ENCODE measurements at places on chromosomes 2 and 18. TPM values are rescaled to one million over a fixed set of nuclear protein-coding genes. Genes with fewer than 3 reads are reported as not detected.

DNA sequence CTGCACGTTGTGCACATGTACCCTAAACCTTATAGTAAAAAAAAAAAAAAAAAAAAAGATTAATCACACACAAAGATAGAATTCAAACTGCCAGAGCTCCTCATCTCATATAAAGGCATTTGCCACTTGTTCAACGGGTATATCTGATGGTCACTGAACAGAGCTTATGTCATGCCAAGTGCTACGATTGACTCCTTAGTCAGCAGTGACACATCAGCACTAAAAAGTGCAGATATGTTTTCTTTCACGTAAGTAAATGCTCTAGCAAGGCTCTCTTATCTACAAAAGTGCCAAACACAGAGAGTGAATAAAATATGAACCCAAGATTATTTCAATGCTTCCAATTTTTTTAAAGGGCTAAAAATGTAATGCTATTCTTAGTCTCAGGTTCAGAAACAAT lies 1.1 kb downstream of the LMAN1 start:
- DNase-seq, result no peak

Gene SERPINB10
- not detected for total RNA-seq

Gene WDR33
- 15.6 TPM for total RNA-seq

DNA sequence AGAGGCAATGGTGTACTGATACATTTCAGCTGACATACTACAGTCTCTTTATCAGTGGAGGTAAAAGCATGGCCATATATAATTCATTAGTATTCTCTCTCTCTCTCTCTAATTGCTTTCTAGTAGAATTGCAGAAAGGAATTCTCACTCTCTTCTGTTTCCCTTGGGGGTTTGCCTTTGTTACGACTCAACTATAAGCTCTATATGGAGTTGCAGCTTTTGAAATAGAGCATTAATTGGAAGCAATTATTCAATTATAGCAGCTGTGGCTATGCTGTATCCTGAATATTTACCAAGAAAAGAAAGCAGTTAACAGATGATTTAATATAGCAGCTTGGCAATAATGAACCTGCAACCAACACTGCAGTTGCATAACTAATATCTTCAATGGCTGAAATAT lies 132.7 kb upstream of the STON1 start:
- no peak for DNase-seq

- DNase-seq, result no peak
Measured at GRCh38 chr2:145927131-145927950, 1407.4 kb upstream of the ZEB2 start.

Gene OSBPL6
- 6.1 TPM for total RNA-seq

DNA sequence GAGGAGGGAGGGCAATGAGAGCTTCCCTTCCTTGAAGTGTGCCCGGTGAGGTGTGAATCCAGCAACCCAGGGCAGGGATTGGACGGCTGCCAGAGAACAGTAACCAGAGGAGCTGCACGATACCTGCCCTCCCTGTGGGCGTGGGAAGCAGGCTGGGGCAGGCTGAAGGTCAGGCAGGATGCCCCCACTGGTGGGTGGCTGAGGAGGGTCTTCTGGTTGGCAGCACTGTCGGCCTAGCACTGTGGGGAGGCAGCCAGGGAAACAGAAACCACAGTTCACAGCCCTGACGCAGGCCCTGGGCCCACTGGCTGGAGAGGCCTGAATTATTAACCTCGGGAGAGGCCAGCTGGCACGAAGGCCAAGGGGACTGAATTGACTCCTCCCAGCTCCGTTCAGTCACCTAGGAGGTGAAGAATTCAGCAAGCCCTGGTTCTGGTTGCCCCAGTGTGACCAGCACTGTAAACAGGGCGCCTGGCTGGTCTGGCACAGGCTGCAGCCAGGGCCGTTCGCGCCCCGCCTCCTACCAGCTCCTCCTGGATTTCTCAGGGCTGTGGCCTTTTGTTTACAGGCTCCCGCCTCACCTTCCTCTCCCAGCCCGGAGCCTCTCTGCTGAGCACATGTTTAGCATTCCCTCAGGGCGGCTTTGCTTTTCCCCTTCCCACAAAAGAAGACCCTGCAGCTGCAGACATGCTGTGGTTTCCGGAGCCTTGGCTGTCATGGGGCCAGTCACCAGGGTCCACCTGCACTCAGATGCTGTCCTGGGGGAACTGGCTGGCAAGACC lies 97.8 kb downstream of the B3GNT2 start:
- no peak for DNase-seq

DNA sequence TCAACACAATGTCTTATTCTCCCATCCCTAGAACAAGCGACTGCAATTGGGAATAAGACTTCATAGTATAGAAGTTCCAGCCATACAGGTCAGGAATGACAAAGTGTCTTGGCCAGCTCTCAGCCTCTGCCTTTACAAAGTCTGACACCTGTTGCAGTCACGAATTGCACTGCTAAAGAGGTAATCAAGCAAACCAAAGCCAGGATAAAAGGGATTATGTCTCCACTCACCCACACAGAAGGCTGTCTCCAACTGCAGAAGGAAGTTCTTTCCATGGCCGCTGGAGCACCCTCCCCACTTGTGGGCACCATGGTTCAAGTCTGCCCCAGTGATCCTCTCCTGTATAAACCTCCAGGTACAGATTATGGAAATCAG lies 114.8 kb upstream of the PKDCC start:
- DNase-seq, result no peak

GRCh38 chr2:44139741-44140140 lies 28.9 kb upstream of the PPM1B start:
- no peak for DNase-seq

Gene BIN1
- 23.3 TPM for total RNA-seq

Gene CSRNP3
- total RNA-seq, result 0.57 TPM

Gene HOXD8
- total RNA-seq, result 1.2 TPM

DNA sequence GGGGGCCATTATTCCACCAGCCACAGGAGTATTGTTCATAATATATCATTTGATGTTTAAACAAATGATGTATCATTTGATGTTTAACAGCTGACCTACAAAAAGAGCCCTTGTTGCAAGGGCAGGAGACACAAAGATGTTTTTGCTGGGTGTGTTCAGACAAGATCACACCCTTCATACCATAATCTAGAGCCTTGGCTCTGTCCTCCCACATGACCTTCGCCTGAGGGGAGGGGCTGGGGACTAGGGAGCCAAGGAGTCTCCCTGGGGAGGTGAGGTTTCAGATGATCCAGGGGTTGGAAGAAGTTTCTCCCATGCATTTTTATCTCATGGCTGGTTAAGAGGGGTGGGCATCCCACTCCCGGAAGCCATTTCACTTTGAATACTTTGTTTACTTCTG lies 33.5 kb downstream of the CDC42EP3 start:
- DNase-seq, result no peak

Gene ADCY3
- total RNA-seq, result 48.3 TPM

Gene SKA1
- total RNA-seq, result 1.5 TPM

- DNase-seq, result no peak
Measured at GRCh38 chr18:57353137-57353939, 981 bp downstream of the ST8SIA3 start.

DNA sequence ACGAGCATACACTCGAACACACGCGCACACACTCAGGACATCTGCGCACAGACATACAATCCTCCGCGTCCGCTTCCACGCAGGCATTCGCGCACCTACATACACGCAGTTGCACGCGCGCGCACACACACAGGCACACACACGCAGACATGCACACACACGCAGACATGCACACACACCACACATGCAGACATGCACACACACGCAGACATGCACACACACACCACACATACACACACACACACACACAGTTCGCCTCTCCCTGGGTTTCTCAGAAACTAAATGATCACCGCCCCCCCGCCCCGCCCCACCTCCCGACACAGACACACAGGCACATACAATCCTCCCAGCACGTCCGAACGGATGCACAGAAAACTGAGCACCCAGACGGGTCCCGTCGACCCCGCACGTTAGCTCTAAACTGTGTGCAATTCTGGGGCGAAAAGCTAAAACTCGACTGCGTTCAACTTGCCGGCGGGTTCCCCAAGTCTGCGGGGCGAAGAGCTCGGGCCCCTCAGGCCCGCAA lies 1.0 kb downstream of the EPHA4 start:
- no peak for DNase-seq

Gene CAPN13
- 5.8 TPM for total RNA-seq

GRCh38 chr2:68762665-68763064 lies 28.1 kb downstream of the ARHGAP25 start:
- DNase-seq, result no peak

DNA sequence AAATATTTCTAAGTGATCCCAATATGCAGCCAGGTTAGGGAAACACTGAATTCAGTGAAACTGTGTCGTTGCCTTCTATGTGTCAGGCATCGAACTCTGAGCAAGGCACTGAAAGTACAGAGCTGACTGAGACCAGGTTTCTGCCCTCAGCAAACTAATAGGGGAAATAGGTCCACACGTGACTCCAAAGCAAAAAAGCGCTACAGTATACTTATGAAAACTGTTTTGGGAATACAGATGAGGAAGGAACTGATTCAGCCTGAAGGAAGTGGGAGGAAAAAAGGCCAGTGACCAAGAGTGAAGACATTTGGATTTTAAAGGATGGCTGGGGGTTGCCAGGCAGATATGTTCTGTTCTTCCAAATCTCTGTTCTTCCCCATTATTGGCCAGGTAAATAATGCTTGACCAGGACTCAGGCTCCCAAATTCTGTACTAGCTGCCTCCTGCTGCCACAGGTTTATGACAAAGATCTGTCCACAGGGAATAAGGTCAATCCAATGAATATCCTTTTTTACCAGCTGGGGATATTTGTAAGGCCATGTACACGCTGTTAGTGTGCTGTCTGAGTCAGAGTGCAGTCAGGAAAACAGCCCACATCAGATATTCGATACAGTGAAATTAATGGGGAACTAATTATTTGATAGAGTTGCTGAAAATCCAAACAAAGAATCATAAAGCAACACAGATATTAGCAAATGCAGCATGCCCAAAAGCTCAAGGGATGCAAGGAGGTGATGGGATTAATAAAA lies 24.5 kb upstream of the INPP4A start:
- no peak for DNase-seq

Data from esophagus squamous epithelium (tissue), 5 donors.